ENCODE measurements at places on chromosomes 12 and 14. TPM values are rescaled to one million over a fixed set of nuclear protein-coding genes. Genes with fewer than 3 reads are reported as not detected.

TMTC1 gene
- 4.2 TPM for total RNA-seq

C14orf180 gene
- total RNA-seq = 4.0 TPM

RNASE3 gene
- total RNA-seq = 1.1 TPM

ACSM4 gene
- total RNA-seq = not detected

SLCO1B3 gene
- total RNA-seq = 245 TPM

CIDEB gene
- total RNA-seq = 218 TPM

SLC25A47 gene
- 374 TPM for total RNA-seq

RFX4 gene
- not detected for total RNA-seq

CEBPE gene
- not detected for total RNA-seq

MYL6 gene
- total RNA-seq = 468 TPM

SOAT2 gene
- total RNA-seq = 0.93 TPM

KDM2B gene
- 8.0 TPM for total RNA-seq

KRT71 gene
- total RNA-seq = not detected

GPR65 gene
- 1.1 TPM for total RNA-seq

BEST3 gene
- not detected for total RNA-seq

TMTC2 gene
- 1.9 TPM for total RNA-seq

ARHGAP9 gene
- 3.5 TPM for total RNA-seq

RBMS2 gene
- 5.9 TPM for total RNA-seq

NOS1 gene
- 0.05 TPM for total RNA-seq

TAS2R43 gene
- 2.8 TPM for total RNA-seq

AICDA gene
- not detected for total RNA-seq

EIF2S3B gene
- total RNA-seq = 0.24 TPM

OR6C75 gene
- total RNA-seq = not detected

CLEC9A gene
- total RNA-seq = not detected

ERG28 gene
- 11.2 TPM for total RNA-seq

CAPZA3 gene
- 0.26 TPM for total RNA-seq

Measured in right lobe of liver (tissue), 6 donors.